ENCODE measurements at places on chromosomes 13 and 19.

DNA sequence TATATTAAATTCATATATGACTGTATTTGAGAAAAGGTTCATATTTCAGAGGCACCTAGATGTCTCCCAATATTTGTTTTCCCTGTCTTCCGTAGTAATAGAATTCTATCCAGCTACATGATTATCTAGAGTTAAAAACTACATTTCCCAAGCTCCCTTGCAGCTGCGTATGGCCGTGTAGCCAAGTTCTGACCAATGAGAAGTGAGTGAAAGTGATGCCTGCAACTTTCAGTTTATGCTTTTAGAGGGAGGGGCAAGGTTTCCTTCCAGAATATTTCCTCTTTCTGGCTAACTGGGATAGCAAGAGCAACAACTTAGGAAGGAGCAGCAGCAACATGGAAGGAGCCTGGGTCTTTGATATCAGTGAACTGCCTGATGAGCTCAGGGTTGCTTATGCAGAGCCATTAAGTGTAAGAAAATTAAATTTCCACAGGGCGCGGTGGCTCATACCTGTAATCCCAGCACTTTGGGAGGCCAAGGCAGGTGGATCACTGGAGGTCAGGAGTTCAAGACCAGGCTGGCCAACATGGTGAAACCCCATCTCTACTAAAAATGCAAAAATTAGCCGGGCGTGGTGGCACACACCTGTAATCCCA is 23.2 kb upstream of the CYP2A13 start:
- no peak for DNase-seq

- DNase-seq: no peak
These were observed 16.0 kb upstream of the SEMA6B start for GRCh38 chr19:4575267-4576015.

GRCh38 chr19:46428239-46429135 is at the start of gene PNMA8C:
TSS of gene PNMA8C (minus strand) at chr19:46428936. CDS start at chr19:46428359, 577 bp downstream.
- DNase-seq: peak; percentile 35

GRCh38 chr19:40320558-40320935 is 27.6 kb downstream of the C19orf47 start:
- no peak for DNase-seq

GRCh38 chr13:75136151-75136550 is 345.8 kb downstream of the TBC1D4 start:
- no peak for DNase-seq

DNA sequence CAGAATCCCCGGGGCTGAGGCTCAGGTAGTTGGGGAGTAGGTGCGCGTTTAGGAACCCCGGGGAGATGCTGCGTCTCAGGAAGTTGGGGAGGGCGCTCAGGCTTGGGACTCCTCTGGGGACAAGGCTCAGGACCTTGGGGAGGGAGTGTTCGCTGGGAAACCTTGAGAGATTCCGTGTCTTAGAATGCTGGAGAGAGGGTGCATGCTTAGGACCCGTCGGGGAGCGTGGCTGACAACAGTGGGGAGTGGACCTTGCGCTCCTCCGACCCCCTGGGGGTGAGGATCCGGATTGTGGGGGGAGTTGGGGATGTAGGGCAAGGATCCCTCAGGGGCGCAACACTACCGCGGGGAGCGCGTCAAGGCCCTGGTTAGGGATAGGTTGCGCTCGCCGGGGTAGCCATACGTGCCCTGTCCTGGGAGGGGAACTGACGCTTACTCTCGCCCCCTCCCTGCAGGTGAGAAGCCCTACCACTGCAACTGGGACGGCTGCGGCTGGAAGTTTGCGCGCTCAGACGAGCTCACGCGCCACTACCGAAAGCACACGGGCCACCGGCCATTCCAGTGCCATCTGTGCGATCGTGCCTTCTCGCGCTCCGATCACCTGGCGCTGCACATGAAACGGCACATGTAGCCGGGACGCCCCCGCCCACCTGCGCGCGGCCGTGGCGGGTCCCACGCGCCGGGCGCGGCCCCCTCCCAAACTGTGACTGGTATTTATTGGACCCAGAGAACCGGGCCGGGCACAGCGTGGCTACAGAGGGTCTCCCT is 2.0 kb downstream of the KLF2 start:
- peak; percentile 36 for DNase-seq

DNA sequence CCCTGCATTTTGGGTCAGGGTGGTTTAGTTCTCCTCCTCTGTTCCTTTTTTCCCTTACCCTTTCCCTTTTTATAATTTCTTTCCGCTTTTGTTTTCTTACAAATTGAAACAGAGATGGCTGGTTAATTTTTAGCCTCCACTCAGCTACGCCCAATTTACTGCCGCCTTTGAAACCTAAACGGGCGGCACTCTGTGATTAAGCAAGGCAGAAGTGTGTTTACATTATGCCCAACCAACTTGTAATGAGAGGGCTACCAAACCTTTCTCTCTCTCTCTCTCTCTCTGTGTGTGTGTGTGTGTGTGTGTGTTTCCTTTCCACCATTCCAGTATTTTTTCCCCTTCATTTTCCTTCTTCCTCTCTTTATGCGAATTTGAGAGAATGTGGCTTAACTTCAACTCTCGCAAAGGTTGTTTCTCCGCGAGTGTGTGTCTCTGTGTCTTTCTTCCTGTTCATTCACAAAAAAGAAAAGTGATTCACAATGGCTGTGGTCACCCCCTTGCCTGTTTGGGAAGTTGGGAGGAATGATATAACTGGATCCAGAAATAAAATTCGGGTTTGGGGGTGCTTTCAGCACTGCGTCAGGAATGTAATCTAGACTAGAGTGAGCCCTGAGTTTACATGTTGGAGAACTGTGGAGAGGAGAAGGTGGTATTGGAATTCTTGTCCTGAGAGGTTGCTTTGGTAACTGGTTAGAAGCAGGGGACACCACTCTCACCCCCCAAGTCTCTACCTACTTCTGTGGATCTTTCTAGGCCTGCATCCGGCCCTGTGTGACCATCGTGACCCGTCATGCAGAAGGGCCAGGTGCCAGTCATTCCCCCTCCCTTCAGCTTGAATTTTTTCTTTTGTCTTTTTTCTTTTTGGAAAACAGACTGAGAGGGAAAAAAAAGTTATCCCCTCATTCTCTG is 31.4 kb downstream of the NFIX start:
- no peak for DNase-seq

DNA sequence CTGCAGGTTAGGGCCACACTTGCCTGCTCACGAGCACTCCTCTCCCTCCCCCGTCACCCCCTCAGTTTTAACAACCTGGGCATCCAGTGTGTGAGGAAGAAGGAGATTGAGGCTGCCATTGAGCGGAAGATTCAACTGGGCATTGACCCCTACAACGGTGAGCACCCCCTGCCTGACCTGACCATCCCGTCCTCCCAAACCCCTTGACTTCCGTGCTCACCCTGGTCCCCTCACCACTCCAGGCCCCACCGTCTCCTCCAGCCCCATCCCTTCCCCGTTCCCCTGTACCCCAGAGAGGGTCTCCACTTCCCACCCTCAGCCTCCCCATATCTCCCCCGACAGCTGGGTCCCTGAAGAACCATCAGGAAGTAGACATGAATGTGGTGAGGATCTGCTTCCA is 13.6 kb upstream of the CLASRP start:
- DNase-seq: no peak

DNA sequence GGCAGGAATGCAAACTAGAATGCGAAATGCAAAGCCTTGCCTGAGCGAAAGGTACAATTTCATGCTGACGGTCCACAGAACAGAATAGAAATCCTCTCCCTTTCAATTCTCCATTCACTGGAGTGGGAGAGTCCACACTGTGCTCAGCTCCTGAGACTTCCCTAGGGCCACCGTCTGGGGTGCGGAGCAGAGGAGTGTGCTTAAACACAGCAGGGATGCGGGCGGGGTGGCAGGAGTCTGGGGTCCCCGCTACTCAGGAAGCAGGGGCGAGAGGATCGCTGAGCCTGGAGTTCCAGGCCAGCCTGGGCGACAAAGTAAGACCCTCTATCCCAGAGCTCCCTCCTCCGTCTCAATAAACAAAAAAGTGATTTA is 552 bp upstream of the ZNF816 start:
- peak; percentile 15 for DNase-seq

- no peak for DNase-seq
These were observed 63.8 kb downstream of the SCEL start for GRCh38 chr13:77599351-77599750.

DNA sequence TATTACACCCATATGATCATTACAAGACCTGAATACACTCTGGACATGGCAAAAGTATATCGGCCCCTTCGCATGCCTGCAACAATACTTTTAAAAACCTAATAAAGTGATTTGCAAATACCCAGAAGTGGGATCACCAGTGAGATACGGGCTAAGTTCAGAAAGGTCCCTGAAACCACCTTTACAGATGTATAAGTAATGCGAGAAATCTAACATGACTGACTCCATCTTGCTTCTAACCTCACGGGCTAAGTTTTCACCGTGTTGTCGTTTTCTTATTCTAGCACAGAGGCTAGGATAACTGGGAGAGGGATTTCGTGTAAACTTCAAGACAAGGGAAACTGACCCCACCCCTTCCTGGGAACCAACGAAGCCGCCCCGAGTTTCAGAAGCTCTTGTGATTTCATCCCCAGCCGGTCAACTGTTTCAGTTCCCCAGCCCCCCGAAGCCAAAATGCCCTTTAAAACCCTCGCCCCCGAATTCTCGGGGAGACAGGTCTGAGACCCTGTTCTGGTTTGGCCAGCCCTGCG is 703 bp downstream of the NEK3 start:
- DNase-seq: no peak

GRCh38 chr19:47615714-47616113 is 6.8 kb downstream of the BICRA start:
- no peak for DNase-seq

GRCh38 chr19:2392366-2392765 is 32.3 kb downstream of the TMPRSS9 start:
- DNase-seq: no peak

DNA sequence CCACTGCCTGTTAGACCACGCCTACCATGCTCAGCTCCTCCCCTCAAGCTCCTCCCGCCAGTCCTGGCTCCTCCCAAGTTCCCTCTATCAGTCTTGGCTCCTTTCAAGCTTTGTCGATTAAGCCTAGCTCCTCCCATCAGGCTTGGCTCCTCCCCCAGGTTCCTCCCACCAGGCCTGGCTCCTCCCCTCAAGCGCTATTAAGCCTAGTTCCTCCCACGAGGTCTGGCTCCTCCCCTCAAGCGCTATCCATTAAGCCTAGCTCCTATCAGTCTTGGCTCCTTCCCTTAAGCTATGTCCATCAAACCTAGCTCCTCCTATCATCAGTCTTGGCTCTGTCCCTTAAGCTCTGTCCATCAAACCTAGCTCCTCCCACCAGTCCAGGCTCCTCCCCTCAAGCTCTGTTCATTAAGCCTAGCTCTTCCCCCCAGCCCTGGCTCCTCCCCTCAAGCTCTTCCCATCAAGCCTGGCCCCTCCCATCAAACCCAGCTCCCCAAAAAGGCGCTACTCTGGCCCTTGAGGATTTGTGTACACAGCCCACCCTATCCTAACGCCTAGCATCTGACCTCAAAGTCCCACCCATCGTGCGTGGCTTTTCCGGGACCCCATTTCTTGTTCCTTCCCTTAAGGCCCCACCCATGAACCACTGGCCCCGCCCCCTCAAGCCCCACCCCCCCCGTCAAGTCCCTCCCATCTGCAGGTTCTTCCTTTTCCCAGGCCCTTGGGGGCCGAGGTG is 10.0 kb downstream of the CAMSAP3 start:
- no peak for DNase-seq

DNA sequence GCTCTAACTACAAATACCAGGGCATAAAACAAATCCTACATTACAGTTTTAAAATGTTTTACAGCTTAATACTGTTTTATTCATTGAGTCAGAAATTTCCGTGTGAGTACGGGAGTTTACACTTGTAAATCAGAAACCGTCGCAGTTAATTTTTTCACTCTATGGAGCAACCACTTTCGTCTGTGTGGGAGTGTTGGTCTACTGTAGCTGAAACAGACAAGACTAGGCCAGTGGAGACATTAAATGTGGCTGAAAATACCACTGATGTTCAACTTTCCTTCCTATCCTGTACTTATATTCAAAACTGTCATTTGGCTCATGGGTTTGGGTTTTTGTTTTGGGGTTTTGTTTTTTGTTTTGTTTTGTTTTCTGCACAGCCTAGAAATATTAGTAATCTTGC is 268.7 kb downstream of the DCT start:
- no peak for DNase-seq
